Breast epithelium (tissue), 4 donors: ENCODE measurements at places on chromosomes 16 and 17.

DNA sequence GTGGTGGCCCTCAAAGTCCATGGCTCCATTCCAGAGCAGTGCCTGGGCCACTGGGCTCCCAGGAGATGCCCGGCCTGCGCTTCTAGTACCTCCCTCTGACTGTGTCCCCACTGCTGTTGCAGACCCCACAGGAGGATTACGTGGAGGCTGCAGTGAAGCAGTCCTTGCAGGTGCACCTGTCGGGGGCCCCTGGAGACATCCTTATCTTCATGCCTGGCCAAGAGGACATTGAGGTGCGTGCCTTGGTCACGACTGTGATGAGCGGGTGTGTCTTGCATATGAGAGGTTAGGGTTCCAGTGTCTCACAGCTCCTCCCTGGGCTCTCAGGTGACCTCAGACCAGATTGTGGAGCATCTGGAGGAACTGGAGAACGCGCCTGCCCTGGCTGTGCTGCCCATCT is 11.3 kb downstream of the DHX38 start:
- DNase-seq: no peak

DNA sequence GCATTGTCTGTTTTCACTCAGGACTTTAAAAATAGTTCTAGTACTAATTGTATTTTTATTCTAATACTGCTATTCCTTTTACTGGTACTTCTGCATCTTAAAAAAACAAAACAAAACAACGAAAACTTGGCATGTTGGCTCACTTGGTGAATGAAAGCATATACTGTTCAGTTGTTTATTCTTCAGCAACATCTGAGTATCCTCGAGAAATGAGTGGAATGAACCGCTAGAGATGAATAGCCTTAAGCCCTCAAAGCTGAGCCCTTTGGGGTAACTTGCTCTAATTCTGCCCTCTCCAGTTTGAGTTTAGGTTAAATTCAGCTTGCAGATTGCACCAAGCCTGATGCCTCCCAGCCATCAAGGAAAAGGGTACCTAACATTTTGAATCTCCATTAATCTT is 126.5 kb downstream of the WWOX start:
- no peak for DNase-seq

DNA sequence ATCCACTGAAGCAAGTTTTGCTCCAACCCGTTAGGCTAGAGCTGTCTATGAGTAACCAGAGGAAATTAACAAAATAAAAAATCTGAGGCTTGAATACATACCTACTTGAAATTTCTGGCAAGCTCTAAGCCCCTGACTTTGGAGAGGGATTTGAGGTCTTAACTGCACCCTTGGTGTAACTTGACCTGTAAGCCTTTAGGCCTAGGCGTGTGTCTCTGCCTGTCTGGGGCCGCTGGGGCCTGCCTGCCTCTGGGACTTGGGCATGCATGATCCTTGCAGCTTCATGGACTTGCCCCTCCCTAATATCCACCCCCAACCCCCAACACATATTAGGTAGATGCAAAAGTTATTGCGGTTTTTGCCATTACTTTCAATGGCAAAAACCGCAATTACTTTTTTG is 3.7 kb upstream of the CDC42EP4 start:
- DNase-seq: no peak

DNA sequence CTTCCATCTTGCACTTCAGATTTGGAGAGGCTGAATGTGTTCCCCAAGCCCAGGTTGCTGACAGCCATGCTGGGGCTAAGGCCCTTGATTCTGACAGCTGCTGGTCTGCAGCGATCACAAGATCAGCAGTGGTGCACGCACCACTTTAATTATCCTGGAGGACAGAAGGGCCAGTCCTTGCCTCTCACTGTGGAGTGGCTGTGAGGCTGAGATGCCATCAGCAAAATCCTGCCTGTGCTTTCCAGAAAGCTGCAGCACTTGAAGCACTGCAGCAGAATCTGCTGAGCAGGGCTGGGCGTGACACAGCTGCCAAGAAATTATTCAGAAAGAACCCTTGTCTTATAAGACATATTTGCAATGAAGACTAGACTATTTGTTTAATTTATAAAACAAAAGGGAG is 37.1 kb downstream of the NUP93 start:
- DNase-seq: no peak

DNA sequence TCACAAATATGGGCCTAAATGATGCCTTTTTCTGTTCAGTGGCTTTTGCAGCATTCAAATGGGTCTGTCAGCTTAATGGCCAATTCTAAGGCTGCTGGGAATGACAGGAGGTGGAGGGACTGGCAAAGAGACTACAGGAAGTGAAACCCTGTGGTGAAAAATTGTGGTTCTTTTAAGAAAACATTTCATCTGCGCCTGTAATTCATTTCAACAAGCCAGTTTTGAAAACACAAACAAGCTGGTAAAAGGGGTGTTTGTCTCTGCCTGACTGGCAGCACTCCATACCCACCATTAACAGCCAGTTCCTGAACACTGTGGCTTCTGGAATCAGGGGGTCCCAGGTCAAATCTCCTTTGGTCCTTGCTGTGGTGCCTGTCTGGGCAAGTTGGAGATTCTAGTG is 3.6 kb upstream of the KDM8 start:
- no peak for DNase-seq

DNA sequence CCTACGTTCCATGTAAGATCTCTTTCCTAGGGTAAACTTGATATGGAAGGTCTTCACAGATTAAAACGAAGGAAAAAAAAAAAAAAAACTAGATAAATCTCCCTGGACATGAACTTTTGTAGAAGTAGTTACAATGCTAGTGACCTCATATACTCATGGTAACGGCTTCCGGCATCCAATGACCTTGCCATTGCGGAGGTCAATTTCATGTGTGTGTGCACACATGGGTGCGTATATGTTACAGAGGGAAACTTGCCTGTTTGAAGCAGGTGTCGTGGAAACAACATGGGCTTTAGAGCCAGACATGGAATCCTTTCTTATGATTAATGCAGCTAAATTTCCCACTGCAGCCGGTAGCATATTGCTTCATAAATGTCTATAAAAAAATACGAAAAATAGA is 435.5 kb downstream of the MAF start:
- no peak for DNase-seq
